ENCODE measurements at places on chromosomes 16 and 17. TPM values are rescaled to one million over a fixed set of nuclear protein-coding genes. Genes with fewer than 3 reads are reported as not detected.

GRCh38 chr17:71316176-71316897 is 804.5 kb upstream of the SOX9 start:
- no peak for ATAC-seq

DNA sequence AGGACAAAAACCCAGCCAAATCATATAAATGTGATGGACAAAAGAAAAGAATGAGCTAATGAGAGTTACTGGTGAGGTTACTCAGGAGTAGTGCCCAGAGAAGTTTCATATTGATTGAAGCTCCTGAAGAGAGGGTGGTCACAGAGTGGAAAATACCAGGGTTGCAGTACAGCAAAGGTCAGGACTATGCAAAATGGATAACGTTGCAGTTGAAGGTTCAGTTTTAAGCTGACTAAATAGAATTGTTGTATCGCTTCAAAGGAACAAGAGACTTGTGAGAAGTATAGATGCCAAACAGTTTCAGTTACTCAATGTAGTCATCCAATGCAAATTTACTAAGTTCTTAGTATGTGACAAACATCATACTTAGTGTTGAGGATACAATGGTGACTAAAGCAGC is 47.1 kb downstream of the ABCA8 start:
- no peak for ATAC-seq

DNA sequence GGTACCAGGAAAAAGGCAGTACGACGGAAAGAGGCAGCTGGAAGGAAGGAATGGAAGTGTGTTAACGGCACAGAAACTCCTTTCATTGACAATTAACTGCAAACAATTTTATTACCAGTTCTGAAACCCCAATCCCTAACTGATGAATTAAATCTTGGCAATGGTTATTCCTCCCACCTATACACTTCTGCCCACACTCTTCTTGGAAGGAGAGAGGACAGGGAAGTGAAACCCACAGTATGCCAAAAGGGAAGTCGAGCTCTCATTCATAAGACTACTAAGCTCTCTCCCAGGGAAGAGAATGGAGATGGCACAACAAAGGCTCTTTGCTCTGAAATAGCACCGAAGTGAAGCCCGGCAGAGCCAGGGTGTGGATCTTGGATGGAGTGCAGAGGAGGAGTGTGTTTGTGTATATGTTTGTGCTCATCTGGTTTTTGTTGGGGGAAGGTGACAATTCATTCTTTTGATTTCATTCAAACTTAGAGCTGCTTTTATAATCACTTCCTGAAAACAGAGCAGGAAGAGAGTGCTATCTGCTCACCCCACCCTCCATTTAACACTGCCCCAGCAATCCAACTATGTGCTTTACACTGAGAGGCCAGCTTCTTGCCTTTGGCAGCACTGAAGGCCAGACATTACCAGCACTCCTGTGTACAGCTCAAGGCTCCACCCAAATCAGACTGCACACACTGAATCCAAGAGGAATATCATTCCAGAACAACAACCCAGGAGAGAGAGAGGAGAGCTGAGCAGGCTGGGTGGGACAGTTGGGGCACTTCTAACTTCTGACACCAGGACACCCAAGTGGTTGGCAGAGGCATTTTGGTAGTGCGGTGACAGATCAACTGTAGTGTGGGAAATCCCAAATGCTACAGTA is 68.7 kb downstream of the HIC1 start:
- ATAC-seq = peak; percentile 42

GRCh38 chr16:6852643-6853225 is 479.9 kb upstream of the RBFOX1 start:
- no peak for ATAC-seq

Gene IGSF6
- total RNA-seq = 1.4 TPM

Gene GRN
- total RNA-seq = 108 TPM

Gene ADGRG3
- total RNA-seq = 7.4 TPM

DNA sequence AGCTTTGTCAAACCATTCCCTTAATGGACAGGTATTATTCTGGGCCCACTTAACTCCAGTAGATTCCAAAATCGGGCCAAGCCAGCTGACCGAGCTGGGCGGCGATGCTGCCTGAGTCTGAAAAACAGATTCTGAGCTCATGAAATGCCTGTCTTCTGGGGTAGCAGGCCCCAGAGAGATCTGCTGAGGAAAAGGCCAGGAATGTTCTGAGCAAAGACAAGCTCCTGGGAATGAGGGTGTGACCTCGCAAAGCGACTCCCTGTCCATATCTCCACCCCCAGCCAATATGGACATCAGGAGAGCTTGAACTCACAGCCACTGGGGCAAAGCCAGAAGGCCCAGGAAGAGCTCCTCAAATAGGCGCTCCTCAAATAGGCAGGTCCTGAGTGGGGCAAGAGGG is 23.7 kb downstream of the ZNF423 start:
- peak; percentile 47 for ATAC-seq

DNA sequence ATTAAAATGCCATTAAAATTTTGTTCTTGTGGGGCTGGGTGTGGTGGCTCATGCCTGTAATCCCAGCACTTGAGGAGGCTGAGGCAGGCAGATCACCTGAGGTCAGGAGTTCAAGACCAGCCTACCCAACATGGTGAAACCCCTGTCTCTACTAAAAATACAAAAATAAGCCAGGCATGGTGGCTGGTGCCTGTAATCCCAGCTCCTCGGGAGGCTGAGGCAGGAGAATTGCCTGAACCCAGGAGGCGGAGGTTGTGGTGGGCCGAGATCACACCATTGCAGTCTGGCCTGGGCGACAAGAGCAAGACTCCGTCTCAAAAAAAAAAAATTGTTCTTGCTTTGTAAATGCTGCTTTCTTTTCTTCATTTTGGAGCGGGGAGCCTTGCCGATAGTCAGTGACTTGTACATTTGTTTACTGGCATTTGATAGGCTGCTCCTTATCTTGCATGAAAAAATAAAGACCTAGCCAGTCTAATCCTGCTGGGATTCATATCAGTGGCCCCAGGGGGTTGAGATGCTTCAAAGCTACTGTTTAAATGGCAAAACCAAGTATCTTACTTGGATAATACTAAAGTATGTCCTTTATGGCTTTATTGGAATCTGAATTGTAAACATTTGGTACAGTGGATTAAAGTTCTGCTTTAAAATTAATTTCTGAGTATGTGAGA is 3.3 kb upstream of the CLTC start:
- ATAC-seq = no peak

Gene CTRB2
- not detected for total RNA-seq

DNA sequence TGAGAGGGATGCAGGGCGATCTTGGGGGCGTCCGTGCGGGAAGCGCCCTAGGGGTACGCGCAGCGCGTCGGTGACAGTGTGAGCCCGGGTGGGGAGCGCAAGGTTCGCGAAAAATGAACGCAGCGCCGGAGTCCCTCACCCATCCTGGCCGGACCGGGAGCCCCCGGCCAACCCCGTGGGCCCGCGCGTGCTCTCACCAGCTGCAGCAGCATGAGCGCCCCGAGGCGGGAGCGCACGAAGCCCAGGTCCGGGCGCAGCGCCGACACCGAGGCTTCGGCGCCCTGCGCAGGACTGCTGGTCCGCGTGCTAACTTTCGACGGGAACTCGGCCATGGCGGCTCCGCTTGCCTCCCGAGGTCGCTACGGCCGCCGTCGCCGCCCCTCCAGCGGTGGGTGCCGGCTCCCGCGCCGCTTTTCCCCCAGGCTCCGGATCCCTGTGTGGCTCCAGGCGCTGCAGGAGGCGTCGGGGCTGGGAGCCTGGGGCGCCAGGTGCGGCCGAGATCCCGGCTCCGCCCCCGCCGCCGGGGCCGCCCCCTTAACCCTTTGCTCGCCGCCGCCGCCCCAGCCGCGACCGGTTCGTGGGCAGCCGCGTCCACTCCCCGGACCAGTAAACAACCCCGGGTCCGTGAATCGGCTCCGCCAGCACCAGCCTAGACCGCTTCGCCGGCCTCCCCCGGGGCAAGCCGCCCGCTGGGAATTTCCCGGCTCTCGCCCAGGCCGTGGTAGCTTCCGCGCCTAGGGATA is at the start of gene PLLP:
Gene PLLP, minus strand, starts transcription at position 464 of the 743 bp plus-strand sequence. Its CDS starts 132 bp downstream, at position 332.
- ATAC-seq = peak; percentile 61

DNA sequence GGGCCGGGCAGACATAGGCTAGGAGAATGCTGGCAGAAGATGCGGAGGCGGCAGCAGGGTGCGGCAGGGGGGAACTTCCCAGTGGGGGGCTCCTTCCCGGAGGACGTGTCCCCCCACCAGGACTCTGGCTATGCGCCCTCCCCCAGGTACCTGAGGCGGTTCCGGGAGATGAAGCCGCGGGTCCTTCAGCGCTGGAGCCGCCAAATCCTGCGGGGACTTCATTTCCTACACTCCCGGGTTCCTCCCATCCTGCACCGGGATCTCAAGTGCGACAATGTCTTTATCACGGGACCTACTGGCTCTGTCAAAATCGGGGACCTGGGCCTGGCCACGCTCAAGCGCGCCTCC is 3.4 kb downstream of the WNK4 start:
- no peak for ATAC-seq

DNA sequence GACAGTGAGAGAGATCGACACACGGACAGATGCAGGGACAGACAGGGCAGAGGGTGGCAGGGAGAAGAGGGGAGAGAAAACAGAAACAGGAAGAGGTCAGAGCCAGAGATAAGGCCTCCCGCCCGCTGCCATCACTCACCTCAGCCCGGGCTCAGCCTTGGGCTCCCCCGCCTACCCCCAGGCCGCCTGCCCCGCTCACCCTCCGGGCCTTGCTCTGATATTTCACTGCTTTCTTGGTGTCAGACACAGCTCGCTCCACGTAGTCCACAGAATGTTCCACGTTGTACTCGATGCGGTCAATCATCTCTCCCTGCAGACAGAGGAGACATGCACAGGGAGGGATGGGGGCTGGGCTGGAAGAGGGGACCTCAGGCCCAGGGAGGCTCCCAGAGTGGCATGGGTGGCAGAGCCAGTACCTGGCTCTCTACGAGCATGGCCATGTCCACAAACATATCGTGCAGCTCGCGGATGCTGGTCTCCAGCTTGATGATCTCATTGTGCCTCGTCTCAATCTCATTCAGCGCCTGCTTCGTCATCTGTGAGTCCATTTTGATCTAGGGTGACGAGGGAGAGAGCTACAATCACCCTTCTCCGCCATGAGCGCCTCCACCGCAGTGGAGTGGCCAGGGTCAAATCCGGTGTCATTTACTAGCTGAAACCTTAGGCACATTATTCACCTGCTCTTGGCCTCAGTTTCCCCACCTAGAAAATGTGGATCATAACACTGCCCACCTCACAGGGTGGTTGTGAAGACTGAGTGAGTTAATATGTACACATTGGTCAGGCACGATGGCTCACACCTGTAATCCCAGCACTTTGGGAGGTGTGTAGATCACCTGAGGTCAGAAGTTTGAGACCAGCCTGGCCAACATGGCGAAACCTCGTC is 8.2 kb downstream of the HSD3B7 start:
- no peak for ATAC-seq

DNA sequence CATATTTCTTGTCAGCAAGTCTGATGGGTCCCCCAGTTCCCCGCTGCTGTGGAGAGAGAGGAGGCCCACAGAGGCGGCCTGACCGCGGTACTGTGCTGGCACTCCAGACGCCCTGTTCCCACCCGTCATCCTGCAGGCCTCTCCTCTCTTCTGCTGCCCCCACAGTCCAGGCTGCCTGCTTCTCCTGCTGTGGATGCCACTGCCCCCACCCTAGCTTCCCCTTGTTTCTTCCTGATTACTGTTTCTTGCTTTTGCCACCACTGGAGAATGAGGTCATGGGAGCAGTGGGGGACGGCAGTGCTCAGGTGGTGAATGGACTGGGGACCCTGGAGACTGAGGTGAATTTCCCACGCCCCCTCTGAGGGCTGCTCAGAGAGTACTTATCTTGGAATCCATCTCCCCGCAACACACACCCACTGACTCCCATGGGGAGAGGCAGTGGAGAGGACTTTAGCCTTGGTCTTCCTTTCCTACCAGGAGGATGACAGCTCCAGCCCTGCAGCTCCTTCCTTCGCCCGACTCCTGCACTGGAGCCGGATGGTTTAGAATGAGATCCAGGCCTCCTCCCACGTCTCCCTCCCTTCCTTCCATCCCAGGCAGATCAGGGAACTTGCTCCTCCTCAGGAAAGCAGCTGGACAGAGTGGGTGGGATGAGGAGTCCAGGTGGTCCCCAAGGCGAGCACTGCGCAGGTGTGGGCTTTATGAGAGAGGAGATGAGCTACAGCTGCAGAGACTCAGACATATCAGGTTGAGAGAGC is 60.4 kb downstream of the PLXDC1 start:
- ATAC-seq = no peak

- ATAC-seq = no peak
These were observed at the start of gene KRT222 for GRCh38 chr17:40664582-40665333. Gene KRT222 (minus strand): TSS chr17:40665177. CDS start chr17:40665099, 78 bp downstream.

GRCh38 chr16:57711993-57712392 is 17.4 kb downstream of the DRC7 start:
- no peak for ATAC-seq

- no peak for ATAC-seq
These were observed 9.4 kb downstream of the GGA2 start for GRCh38 chr16:23500862-23501225.

DNA sequence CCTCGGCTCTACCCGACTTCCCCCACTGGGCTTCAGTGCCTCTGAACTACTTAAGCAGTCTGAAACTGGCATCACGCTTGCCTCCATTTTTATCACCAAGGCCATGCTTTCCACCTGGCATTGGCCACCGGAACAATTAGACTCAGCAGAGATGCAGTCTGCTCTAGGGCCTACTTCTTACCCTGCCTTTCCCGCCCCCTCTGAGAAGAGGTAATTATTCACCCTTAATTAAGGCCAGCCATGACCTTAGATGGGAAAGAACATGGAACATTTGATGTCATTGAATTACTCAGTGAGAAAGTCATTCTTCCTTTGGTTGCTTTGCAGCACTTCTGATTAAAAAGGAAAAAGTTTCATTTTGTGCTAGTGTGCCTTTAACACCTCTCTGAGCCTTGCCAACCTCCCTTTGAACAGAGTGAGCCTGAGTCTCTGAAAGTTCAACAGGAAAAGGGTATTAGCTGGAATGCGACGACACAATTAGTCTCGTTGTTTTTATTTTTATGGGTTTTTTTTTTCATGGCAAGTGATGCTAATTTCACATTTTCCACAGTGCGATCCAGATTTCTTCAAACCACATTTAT is 60.9 kb upstream of the TNRC6A start:
- peak; percentile 32 for ATAC-seq

DNA sequence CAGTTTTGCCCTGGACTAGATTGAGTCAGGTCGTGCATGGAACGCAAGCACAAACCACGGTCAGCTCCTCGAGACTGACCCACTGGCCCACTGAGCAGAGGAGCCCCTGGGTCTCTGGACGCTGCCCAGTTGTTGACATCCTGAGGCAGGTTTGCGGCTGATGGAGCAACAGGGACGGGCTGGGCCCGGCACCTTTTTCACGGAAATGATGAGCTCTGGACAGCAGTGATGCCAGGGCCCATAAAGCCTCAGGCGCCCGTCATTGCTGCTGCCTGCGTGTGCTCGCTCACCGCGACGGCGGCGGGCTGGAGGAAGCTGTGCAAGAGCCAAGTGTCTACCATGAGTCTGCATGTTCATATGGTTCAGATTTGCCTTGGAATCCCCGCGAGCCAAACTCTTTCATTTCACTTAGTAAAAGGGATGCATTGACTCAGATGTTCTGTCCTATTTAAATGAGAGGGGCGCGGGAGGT is 30.8 kb upstream of the CRISPLD2 start:
- no peak for ATAC-seq

Gene GUCY2D
- not detected for total RNA-seq

Gene CDH3
- 7.5 TPM for total RNA-seq

- ATAC-seq = no peak
These were observed 51.2 kb upstream of the MED9 start for GRCh38 chr17:17425591-17425990.
